ENCODE measurements at places on chromosomes 7 and 10.

DNA sequence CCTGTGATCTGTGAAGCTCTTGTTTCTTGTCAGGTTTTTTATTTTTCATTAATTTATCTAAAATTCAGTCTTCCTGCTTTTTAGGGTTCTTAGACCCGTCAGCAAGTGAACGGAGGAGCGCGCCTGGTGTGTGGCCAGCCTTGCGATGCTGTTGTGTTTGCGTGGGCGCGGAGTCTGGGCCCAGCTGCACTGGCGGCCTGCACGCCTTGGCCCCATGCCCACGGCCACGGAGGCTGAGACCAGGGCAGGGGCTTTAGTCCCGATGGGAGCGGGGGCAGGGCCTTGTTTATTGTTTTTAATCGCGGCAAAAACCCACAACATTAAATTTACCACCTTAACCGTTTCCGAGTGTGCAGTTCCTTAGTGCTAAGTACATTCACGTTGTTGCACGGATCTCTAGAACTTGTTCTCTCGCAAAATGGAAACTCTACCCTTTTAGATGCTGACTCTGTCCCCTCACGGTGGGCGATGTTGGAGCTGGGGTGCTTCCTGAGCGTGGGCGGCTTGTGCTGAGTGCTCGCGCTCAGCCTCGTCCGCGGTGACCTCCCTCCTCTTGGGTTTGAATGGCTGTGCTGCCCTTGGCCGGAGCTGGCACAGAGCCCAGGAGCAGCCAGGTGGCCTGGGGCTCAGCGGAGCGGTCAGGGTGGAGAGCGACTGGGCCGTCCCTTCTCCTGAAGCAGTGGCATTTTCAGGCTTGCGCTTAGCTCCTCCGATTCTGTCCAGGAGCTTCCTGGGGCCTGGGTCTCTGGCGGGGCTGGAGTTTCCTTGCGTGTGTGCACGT is 69.1 kb downstream of the INPP5A start:
- peak; percentile 80 for DNase-seq

DNA sequence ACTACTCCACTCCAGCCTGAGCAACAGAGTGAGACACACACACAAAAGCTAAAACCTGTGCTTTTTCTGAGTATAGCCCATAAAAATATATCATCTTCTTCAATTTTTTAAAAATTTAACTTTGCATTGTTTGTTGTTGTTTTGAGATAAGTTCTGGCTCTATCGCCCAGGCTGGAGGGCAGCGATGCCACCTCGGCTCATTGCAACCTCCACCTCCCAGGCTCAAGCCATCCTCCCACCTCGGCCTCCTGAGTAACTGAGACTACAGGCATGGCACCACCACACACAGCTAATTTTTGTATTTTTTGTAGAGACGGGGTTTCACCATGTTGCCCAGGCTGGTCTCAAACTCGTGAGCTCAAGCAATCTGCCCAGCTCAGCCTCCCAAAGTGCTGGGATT is 14.3 kb upstream of the TLX1 start:
- no peak for DNase-seq

- DNase-seq, result no peak
These were observed 5.8 kb upstream of the ESYT2 start for GRCh38 chr7:158834878-158835784.

DNA sequence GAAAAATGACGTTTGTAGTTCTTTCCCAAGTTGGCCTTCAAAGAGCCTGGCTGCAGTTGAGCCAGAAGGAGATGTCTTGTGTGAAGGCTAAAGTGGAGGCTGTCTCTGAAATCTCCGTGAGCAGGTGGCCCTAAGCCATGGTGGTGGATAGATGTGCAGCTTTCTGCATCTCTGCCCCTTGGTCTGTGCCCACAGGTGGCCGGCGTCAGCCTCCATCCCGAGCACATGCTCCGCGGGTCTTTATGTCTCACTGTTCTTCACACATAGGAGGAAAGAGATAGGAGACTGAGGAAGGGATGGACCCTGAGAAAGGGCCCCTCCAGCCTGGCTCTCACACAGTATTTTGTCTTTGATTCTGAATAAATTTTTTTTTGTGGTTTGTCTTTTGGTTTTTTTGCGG is 30.3 kb upstream of the SLC26A4 start:
- DNase-seq, result no peak

DNA sequence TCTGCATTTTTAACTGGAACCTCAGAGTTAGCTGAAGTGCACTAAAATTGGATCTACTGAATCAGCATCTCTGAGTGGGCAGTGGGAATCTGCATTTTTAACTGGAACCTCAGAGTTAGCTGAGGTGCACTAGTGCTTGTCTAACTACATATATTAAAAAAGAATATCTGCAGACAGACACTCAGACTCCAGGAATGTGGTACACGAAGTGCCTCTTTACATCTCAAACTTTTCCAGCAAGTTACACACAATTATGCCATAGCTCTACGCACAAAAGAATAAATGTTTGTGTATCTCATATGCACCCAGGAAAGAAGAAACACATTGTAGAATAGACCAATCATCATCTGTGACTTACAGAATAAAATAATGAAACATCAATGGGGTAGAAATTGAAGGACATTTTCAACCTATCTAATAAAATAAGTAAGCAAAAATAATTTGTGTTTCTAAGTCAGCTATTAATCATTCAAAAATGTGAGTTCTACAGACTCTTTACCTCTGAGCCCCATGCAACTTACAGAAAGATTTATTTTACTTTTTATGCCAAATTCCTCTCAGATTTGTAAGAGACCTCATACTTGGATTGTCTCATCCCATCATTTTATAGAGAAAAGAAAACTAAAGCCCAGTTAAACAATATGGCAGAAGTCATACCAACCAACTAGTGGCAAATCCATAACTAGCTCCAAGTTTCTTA is 28.3 kb downstream of the PPP1R3A start:
- DNase-seq, result no peak

- DNase-seq, result no peak
These were observed 84.6 kb upstream of the STEAP4 start for GRCh38 chr7:88391247-88391646.

GRCh38 chr7:3951316-3952055 is 650.4 kb downstream of the SDK1 start:
- DNase-seq, result no peak

- no peak for DNase-seq
These were observed 34.4 kb downstream of the MXI1 start for GRCh38 chr10:110241841-110242240.

GRCh38 chr10:126137562-126138221 is 241.3 kb downstream of the FANK1 start:
- DNase-seq, result no peak

DNA sequence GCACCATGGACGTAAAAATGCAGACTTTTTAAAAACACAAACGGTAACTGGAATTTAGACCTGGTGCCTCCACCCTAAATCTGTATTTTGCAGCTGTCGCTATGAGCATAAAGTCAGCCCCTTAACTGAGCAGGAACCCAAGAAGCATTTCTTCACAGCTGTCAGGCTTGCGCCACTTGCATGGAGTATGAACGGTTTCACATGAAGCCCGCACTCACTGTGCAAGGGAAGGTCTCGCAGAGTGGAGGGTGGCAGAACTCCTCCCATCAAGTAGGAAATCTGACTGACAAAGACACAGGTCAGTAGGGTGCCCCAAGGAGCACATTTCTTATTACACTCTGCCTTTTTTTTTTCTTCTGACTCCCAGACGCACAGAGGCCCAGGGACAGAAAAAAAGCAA is 58.5 kb downstream of the ELMO1 start:
- no peak for DNase-seq

DNA sequence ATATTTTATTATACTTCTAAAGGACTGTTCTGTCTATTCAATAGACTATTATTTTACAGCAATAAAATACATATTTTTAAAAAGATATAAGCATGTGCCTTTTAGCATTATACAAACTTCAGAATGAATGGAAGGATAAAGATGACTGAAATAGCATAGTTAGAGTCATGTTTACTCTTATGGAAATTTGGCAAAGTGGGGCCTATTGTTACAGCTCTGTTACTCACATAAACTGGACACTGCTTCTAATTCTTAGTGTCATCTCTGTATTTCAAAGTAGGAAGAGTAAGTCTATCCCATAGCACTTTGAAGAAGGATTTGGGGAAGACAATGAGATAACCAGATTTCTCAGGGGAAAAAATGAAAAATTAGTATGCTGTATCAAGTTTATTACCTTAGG is 168.2 kb downstream of the SKAP2 start:
- no peak for DNase-seq

- DNase-seq, result no peak
These were observed 8.8 kb upstream of the CALD1 start for GRCh38 chr7:134770676-134771075.

DNA sequence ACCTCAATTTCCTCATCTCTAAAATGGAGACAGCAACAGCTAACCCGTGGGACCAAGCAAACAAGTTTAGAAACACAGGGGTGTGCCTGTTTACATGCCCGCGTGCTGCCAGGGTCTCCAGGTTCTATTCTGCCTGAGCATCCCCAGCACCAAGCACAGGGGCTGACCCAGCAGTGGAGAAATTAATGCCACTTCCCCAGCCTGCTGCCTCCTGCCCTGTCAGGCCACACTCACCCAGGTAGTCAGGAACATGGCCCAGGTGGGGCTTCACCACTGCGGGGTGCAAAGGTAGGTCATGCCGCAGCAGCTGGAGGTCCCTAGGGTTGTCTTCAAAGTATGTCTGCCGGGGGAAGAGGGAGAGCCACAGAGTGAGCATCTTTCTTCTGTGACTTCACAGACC is 5.8 kb downstream of the DDX56 start:
- no peak for DNase-seq

- DNase-seq, result no peak
These were observed 84.2 kb upstream of the DDC start for GRCh38 chr7:50649259-50649885.

- DNase-seq, result no peak
These were observed at the start of gene HMX2 for GRCh38 chr10:123147635-123148413. Gene HMX2 (plus strand): TSS chr10:123148136. CDS start chr10:123148379, 243 bp downstream.

GRCh38 chr7:7618410-7618809 is 22.1 kb upstream of the UMAD1 start:
- DNase-seq, result no peak

DNA sequence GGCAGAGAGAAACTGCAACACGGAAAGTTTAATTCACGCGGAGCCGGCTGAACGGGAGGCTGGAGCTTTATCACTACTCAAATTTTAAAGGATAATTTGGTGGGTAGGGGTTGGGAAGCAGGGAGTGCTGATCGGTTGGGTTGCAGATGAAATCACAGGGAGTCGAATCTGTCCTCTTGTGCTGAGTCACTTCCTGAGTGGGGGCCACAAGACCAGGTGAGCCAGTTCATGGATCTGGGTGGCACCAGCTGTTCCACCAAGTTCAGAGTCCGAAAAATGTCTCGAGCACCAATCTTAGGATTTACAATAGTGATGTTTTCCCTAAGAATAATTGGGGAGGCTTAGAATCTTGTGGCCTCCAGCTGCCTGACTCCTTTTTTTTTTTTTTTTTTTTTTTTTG is 3.6 kb upstream of the PRAP1 start:
- no peak for DNase-seq

DNA sequence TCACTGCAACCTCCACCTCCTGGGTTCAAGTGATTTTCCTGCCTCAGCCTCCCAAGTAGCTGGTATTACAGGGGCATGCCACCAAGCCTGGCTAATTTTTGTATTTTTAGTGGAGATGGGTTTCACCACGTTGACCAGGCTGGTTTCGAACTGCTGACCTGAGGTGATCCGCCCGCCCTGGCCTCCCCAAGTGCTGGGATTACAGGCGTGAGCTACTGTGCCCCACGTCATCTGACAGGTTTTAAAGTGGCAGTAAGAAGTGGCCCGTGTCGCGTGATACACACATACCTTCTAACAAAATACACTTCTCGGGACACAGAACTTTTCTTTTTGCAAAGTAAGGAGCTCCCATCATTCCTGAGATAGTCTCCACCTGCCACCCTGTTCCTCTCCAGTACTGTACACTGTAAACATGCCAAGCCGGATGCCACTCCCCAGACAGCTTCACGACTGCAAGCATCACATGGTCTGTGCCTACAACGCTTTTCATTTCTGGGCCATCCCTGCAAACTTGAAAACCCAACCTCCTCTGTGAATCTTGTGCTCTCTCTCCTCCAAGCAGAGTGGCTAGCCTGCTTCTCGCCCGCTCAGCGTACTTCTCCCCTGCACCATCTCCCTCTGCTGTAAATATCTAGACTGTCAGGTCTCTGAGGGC is 256.3 kb upstream of the KLF14 start:
- DNase-seq, result no peak

GRCh38 chr7:151451156-151451555 is 11.2 kb upstream of the CRYGN start:
- no peak for DNase-seq

GRCh38 chr10:57638411-57638810 is 629.3 kb downstream of the IPMK start:
- DNase-seq, result no peak

DNA sequence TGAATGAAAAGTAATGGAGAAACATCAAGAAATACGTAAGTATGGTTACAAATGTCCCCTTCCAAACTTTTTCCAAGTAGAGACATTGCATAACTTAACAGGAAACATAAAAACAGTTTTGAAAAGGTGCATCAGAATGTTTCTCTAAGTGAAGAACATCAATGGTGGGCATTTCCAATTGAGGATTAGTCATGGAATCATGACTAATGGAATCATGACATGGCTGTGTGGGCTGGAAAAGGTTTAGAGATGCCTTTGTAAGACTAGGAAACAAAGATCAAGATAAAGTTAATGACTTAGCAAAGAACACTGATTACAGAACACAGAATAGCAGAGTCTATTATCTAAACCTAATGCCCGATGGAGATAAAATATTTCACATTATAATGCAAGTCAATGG is 272.0 kb downstream of the HPSE2 start:
- no peak for DNase-seq

GRCh38 chr7:159094919-159095915 is 49.5 kb downstream of the VIPR2 start:
- DNase-seq, result no peak

- no peak for DNase-seq
These were observed 43.7 kb downstream of the KCNMA1 start for GRCh38 chr10:77593771-77594470.

GRCh38 chr7:80707318-80707717 is 68.9 kb downstream of the CD36 start:
- no peak for DNase-seq

DNA sequence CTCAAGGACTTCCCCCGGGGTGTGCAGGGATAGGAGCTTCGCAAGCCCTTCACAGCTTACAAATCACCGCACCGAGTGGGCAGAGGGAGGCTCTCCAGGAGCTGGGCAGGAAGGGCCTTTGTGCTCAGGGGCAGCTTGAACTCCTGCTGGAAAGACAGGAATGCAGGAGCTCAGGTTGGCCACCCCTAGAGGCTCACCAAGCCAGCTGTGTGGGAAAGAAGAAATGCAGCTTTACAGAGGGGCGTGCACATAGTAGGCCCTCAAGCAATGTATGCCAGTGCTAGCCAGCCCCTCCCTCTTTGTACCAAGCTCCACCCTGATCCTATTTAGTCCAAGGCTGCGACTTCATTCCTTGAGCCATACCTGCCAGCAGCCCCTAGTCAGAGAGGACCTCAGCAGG is 26.1 kb downstream of the STRA8 start:
- no peak for DNase-seq

- DNase-seq, result no peak
These were observed 172.6 kb downstream of the TMEM178B start for GRCh38 chr7:141246426-141246825.

DNA sequence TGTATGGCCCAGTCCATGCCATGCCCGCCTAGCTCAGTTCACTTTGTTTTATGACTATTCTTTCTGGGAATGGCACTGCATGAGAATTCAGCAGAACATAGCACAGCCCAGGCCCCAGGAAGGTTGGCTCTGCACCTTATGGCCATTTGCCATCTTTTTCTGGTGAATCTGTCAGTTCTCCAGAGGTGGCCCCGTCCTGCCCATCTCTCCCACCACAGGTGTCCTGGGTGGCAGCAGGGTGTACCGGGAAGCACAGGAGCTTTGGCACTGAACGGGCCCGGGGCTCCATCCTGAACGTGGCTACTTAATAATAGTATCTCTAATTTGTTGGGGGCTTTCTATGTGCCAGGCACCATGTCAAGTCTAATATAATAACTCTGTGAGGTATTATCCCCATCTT is 24.7 kb downstream of the GOLGA7B start:
- DNase-seq, result no peak
